Stimulated activated CD8-positive, alpha-beta memory T cell treated with anti-CD3 and anti-CD28 coated beads, Interleukin-15, amount 100 ng/mL, for 4 hours (primary cell): ENCODE measurements at places on chromosomes 13 and 19.

GRCh38 chr13:45852494-45852893 is 941 bp upstream of the SIAH3 start:
- DNase-seq = no peak

DNA sequence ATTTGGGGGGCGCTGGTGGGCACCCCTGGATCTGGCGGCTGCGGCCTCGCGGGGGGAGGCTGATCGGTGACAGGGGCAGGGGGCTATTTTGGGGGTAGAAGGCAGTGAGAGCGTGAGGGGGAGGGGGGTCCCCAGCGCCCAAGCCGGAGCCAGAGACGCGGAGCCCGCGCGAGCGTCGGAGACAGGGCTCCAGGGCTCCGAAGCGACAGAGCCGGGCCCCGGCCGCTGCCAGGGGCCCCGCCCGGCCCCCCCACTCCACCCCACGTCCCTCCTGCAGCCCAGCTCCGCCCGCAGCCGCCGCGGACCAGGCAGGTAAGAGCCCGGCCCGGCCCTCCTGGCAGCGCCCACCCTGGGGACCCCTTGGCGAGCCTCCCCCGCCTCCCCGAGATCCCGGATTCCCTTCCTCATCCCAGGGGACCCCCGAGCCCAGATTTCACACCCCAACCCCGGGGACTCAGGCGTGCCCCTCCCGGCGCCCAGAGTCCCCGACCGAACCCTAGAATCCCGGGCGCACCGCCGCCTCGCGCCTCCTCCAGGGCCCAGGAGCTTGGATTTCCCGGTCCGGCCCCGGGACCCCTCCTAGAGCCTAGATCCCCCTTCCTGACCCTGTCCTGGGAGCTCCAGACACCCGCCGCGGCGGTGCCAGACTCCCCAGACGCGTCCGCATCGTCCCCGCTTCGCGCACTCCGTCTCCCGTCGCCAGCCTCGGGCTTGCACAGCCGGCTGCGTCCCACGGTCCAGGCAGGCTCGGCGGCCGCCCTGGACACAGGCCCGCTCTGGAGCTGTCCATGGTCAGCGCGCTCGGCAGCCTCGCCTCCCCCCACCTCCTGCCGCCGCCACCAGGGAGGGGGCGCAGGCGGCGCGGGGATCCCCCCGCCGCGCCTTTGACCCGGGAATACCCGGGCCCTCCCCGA is at the start of gene PPFIA3:
Gene PPFIA3, plus strand, starts transcription at position 134 of the 914 bp plus-strand sequence. CDS start 8,330 bp downstream, outside the sequence.
- DNase-seq = no peak

DNA sequence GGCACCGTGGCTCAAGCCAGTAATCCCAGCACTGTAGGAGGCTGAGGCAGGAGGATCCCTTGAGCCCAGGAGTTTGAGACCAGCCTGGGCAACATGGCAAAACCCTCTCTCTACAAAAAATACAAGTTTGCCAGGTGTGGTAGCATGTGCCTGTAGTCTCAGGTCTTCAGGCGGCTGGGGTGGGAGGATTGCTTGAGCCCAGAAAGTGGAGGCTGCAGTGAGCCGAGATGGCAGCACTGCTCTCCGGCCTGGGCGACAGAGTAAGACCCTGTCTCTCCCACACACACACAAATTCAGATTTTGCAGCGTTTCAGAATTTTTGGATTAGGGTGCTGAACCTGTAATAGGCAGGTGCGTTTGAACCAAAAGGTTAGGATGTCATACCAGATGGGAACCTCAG is 2.2 kb downstream of the RPS11 start:
- no peak for DNase-seq

- DNase-seq = no peak
These were observed 133.4 kb downstream of the ENOX1 start for GRCh38 chr13:43653395-43653794.

- no peak for DNase-seq
These were observed 344.0 kb downstream of the DACH1 start for GRCh38 chr13:71522941-71523526.

- no peak for DNase-seq
These were observed 26.9 kb downstream of the SCGB2B2 start for GRCh38 chr19:34649886-34650543.

DNA sequence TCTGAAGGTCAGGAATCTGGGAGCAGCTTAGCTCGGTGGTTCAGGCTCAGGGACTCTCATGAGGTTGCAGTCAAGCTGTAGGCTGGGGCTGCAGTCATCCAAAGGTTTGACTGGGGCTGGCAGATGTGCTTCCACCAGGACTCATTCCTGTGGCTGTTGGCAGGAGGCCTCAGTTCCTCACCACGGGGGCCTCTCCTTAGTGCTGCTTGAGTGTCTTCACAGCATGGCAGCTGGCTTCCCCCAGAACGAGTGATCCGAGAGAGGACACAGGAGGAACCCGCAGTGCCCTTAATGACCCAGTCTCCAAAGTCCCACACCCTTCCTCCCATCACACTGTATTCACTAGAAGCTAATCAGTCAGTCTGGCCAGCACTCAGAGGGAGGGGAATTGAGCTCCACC is 38.7 kb upstream of the EHD2 start:
- DNase-seq = no peak

DNA sequence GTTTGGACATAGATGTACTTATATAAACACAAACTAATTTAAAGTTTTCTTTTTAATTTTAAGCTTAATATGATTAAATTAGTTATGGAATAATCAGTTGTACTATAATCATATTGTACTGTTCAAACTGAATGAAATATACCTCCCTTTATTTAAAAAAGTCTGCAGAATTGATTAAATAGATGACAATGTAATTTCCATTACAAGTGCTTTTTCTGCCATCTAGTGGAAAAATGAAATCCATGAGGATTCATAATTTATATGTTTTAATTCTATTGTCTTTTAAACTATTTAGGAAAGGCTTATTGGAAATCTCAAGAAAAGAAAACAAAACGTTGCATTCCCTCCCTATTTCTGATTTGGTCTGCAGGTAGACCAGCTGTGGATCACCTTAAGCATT is 30.9 kb downstream of the MZT1 start:
- no peak for DNase-seq

GRCh38 chr13:72062566-72062965 is 195.6 kb upstream of the DACH1 start:
- DNase-seq = no peak

DNA sequence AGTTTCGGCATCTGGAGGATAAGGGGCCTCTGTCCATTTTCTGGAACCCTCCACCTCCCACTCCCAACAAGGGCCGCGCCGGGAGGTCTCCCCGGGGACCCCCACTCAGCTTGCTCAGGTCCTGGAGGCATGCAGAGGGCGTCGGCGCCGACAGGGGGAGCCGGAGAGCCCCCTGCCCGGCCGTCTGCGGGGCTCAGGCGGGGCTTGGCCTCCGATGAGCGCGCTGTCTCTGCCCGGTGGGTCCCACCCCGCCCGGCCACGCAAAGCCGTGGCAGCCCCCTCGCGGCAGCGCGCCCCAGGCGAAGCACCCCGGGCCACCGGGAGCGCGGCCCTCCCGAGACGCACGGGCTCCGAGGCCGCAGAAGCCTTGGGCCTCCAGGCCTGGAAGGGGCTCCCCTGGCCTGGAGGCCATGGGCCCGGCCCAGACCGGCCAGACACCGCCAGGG is 149.7 kb upstream of the ZNF536 start:
- DNase-seq = no peak

- no peak for DNase-seq
These were observed 45.6 kb upstream of the MRI1 start for GRCh38 chr19:13718733-13719132.

GRCh38 chr19:41588497-41589209 is 12.7 kb downstream of the CEACAM21 start:
- no peak for DNase-seq

DNA sequence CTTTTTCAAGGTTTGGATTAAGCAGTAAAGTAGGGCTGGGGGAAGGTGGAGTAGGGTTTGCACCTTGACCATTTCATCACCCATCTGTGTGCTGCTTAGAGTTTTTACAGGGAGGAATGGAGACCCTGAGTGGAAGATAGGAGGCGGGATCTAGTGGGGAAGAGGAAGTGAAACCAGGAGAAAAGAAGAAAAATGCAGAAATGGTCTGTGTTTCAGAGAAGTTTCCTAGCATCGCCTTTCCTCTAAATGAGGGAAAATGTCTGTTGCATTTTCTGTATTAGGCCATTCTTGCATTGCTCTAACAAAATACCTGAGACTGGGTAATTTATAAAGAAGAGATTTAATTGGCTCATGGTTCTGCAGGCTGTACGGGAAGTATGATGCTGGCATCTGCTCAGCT is 64.1 kb downstream of the TPT1 start:
- DNase-seq = no peak

- DNase-seq = no peak
These were observed 263.6 kb downstream of the OXGR1 start for GRCh38 chr13:96730676-96731075.

GRCh38 chr13:108176685-108177274 is 38.6 kb downstream of the LIG4 start:
- DNase-seq = no peak

- no peak for DNase-seq
These were observed 7.6 kb downstream of the WTIP start for GRCh38 chr19:34489175-34489574.
